ENCODE measurements at places on chromosomes 5 and 9.

- DNase-seq = peak; percentile 81
Measured at GRCh38 chr5:175652741-175653663, 4.9 kb upstream of the HRH2 start.

GRCh38 chr9:114606068-114606467 lies 5.0 kb upstream of the TMEM268 start:
- no peak for DNase-seq

DNA sequence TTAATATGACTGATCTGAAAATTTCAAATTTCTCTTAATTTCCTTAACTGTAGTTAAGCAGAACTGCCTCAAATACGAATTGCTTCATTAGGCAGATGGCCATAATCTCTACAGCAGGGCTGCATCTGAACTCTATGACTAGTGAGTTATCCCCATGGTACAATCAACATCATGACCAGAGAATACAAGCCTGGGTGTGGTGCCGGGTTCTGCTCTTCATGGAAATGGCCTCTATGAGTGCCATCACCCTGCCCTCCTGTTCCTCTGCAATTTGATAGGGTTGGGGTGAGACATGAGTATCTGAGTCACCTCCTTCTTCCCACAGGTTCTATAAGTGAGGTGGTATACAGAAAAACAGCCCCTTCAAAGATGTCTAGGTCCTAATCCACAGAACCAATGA lies 235.9 kb downstream of the AP3B1 start:
- DNase-seq = no peak

DNA sequence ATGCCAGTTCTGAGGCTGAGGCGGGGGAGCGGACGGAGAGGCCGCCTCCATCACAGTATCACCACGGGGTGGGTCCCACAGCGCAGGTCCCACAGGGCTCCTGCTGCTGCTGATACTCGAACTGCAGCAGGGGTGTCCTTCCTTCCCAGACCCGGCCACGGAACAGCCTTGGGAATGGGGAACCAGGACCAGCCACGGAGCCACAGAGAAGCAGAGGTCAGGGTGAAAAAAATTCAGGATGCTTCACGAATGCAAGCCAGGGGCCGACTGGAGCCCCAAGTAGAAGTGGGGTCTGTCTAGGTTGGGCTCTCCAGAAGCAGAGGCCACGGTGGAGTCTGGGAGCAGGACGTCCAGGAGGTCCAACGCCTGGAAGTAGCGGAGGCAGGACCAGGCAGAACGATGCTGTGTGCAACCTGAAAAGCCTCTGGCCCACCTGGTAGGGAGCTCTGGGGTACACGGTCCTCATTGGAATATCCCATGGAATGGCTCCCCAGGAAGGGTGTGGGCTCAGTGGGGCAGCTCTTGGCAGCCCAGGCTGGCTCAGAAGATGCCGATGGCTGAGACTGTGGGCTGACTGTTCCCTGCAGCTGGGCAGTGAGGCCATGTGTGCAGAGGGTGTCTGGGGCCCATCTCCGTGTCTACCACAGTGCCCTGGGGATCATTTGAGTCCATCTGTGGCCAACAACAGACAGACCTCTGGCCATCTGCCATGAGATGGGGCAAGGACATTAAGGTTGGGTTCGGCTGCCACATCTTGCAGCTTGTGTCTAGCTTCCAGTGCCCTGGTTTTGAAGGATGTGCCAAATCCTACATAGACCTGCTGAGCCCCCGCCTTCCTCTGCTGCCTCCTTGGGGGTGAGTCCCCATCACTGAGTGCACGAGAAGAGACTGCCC lies 66.9 kb upstream of the FCN1 start:
- DNase-seq = no peak

- no peak for DNase-seq
Measured at GRCh38 chr9:125549465-125549871, 157.5 kb downstream of the MAPKAP1 start.

DNA sequence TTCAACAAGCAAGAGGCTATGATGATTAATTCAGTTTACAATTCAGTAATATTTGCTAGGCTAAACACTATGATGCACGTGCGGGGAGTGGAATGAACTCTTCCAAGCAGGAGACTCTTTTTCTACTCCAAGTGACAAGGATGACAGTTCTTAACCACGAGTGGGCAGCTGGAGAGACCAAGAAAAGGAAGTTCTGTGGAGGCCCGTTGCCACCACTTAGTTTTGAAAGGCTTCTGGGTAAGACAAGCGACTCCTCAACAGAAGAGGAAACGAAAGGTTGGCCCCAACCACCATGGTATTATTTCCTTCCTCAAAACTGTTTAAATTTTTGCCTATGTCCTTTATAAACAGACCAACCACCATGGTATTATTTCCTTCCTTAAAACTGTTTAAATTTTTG lies 2.8 kb downstream of the DCAF12 start:
- DNase-seq = peak; percentile 93

DNA sequence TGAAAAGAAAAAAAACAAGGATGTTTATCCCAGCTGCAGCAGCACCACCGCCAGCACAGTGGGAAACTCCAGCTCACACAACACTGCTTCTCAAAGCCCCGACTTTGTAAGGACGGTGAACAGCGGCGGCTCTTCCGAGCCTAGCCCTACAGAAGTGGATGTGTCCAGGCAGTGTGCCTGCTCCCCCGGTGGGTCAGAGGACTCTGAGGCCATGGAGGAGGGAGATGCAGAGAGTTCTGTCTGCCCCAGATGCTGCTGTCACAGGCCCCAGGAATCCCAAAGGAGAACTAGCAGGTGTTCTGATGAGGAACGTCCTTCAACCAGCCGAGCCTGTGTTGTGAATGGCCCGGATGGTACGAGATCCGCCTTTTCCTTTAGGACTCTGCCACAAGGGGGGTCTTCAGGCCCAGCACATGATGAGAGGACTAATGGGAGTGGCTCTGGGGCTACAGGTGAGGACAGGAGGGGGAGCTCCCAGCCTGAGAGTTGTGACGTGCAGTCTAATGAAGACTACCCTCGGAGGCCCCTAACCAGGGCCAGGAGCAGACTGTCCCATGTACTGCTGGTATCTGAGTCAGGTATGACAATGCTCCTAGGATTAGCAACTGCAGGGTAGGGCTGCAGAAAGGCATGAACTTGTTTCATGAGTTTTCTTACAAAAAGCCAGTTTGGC lies 43.7 kb downstream of the FBXO38 start:
- DNase-seq = no peak

GRCh38 chr5:18216016-18216415 lies 581.8 kb downstream of the TAF11L14 start:
- peak; percentile 0 for DNase-seq

GRCh38 chr5:75052192-75053053 lies at the start of gene GCNT4:
Gene GCNT4 (minus strand): TSS chr5:75052558. CDS start chr5:75030037, 22,521 bp downstream.
- peak; percentile 93 for DNase-seq

GRCh38 chr5:148909766-148910165 lies 83.4 kb downstream of the ADRB2 start:
- no peak for DNase-seq

DNA sequence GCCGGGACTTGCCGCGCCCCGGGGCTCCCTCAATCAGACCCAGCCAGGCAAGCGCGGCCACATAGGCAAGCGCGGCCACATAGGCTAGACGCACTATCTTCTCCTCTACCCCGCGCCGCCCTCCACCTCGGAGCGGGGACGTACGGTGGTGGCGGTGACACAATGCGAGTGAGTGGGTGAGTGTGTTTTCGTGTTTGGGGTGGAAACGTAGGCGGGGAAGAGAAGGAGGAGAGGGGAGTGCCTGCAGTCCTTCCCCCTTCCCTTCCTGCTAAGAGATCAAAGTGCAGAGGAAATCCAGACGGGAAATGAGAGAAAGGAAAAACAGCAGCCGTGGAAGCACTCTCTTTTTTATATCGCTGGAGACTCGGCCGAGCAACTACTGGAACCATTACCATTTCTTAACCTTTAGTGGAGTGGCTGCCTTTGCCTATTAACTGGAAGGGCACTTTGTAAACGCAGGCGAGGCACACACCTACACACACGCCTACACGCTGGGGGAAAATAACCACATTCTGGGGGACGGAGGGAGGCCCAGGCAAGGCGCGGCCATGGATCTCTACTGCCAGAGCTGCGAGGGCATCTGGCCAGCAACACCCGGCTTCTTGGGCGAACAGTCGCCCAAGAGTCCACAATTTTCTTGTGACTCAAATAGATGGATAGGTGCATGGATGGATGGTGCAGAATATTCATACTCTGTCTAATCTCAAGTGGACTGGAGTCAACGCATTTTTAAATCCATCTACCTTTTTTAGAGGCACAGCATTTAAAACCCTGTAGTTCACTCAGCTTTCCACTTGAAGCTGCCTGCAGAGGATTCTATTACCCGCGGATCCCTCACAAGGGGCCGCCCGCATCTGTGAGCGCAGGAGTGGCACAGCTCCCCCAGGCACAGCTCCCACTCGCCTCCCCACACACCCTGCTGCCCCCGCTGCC lies 2.1 kb downstream of the EDIL3 start:
- peak; percentile 3 for DNase-seq

DNA sequence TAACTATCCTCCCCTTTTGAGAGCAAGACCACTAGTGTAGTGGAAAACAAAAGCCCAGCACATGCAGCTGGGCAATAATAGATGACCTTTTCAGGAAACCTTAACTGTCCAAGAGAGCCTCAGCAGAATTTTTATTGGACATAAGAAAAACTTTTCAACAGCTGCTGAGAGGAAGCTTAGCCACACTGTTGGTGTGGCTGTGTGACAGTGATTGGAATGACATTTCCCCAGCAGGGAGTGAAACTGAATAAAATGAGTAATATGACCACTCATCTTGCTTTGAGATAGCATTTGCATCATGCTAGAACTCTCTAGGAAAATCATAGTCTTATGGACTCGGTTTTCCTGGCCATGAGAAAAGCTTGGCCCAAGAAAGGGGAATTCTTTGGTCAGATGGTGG lies 687.8 kb downstream of the SLCO4C1 start:
- DNase-seq = no peak

GRCh38 chr9:6910032-6910431 lies 152.3 kb downstream of the KDM4C start:
- no peak for DNase-seq

DNA sequence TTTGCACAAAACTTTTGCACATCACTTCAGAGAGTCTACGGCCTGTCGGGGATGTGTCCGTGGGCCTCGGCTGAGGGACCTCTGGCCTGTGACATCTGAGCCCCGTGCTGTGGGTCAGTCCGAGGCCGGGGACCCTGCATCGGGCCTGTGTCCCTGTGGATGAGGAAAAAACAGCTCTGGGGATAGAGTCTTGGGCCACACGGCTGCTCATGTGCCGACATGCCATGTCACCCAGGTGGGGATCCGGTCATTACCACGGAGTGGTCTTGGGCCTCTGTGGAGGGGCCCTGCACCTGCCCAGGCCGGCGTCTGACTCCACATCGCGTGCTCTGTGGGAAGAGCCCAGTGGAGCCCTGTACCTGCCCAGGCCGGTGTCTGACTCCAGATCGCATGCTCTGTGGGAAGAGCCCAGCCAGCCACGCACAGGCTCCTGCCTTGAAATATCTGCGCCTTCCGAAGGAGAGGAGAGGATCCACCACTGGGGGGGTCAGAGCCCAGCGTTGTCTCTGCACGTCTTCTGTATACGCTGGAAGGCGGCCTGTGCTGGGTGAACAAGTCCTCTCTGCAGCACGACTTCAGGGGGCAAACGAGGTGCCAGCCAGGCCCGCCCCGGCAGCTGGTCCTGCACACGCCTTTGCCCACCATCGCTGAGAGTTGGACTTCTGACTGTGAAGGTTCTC lies 27.5 kb upstream of the IRX4 start:
- no peak for DNase-seq

GRCh38 chr5:68285851-68286611 lies 70.5 kb downstream of the PIK3R1 start:
- peak; percentile 80 for DNase-seq

DNA sequence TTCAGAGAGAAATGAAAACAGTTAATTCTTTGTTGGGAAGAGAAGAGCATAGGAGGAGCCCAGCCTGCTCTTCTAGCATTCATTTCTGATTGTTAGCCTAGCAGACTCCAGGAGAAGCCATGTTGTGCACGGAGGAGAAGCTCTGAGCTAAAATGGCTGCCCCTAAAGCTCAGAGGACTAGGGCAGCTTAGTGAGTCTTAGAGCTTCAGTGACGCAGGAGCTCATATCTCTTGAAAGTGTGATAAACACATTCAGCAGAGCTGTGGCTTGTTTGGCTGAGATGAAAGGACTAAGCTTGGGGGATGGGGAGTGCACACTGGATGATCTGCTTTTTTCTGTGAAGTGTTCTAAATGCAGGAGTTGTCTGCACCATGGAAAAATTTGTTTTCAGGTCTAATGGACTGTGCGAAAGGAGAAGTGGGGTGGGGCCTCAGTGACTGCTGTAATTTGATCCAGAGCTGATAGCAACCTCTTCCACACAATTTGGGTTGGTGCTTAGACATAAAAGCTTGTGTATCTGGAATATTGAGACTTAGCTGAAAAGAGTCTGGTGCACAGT lies 58.5 kb downstream of the ZNF462 start:
- DNase-seq = no peak

- DNase-seq = no peak
Measured at GRCh38 chr5:14908172-14908571, 36.6 kb upstream of the ANKH start.

GRCh38 chr9:126550891-126551351 lies 62.8 kb upstream of the LMX1B start:
- DNase-seq = no peak

DNA sequence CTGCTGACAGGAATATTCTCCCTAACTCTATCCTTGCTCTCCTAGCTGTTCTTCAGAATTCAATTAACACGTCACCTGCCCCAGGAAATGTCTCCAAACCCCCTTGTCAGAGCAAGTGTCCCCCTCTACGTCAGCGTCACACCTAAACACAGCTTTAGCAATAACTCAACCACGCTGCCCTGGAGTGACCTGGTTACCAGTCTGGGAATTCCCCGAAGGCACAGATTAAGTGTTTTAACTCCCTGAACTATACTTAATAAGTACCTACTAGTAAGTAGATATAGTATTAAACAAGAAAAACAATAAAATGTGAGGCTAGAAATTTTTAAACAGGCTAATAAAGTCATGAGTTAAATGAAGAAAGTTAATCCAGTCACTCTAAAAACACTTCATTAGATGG lies 78.4 kb downstream of the FANCC start:
- DNase-seq = no peak
